ENCODE measurements at places on chromosomes 6 and 20. TPM values are rescaled to one million over a fixed set of nuclear protein-coding genes. Genes with fewer than 3 reads are reported as not detected.

Gene EMILIN3
- 9.3 TPM for total RNA-seq

Gene PARD6B
- 4.2 TPM for total RNA-seq

Gene MATN4
- not detected for total RNA-seq

Gene STK38
- 19.7 TPM for total RNA-seq

Gene SEC63
- total RNA-seq: 15.3 TPM

Gene HSPA1L
- 2.8 TPM for total RNA-seq

Gene PROKR2
- total RNA-seq: not detected

Gene RIN2
- 76.5 TPM for total RNA-seq

Data from heart left ventricle (tissue), 16 donors.